ENCODE measurements at places on chromosomes 3 and 15.

GRCh38 chr3:129603991-129604749, 2.3 kb downstream of the PLXND1 start:
- DNase-seq = no peak

DNA sequence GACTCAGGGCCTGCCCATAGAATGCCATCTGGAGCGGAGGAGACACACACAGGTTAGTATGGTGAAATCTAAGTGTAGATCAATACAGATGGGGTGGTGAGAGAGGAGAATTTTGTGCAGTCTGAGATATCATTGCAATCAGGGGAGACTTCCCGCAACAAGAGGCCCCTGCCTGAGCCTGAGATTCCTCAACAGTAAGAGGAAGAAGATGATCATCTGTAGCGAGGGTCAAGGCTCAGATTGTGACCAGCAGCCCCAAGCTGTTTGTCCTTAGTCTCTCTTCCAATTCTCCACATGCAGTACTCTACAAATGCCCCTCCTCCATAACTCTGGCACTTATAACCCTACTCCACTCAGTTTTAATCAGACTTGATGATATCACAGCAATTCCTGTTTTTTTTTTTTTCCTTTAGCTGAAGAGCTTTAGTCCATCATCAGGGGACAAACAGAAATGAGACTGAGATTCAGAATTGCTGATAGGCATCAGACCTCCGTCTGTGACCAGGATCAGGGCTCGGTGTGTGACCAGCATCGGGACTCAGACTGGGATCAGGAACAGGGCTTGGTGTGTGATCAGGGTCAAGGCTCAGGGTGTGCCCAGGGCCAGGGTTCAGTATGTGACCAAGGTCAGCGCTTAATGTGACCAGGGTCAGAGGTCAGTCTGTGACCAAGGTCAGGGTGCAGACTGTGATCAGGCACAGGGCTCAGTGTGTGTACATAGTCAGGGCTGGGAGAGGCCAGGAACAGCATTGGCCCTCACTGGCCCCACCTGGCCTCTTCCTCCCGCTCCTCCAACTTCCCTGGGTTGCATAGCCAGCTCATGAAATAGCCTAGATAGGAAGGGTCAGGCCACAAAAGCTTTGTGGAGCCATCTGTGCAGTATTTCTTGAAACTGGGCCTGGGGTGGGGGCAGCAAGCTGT, 14.1 kb downstream of the LOXL1 start:
- DNase-seq = no peak

DNA sequence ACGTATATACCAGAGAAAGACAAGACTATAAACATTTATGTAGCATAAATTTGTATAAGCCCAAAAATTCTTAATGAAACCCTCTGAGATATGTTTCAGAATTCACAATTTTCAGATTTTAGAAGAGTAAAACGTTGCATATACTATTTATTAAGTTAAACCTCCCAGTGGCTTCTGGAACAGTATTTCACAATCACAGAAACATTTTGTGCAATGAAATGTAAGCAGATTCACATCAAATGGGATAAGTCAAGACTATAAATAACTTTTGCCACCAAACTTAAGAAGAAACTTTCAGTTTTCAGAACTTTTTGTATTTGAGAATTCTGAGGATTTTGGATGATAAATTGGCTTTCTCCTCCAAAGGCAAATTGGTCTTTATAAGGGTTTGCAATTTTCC, 9.2 kb downstream of the SLTM start:
- DNase-seq = no peak

- DNase-seq = no peak
Observed at GRCh38 chr3:117656391-117656790, 946.8 kb downstream of the TUSC7 start.

DNA sequence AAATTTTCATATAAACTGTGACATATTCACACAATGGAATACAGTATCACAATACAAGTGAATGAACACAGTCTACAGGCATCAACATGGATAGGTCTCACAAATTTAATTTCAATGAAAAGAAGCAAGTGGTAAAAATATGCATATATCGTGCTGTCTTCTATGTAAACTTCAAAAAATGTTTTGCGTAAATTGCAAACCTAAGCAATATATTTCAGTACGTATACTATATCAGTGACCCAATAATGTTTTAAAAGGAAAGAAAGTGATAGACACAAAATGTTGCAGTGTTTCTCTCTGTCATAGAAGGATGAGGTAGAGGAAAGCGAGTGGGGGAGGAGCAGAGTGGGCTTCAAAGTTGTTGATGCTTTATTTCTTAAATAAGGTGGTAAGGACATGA, 468.4 kb upstream of the CNTN3 start:
- DNase-seq = no peak

DNA sequence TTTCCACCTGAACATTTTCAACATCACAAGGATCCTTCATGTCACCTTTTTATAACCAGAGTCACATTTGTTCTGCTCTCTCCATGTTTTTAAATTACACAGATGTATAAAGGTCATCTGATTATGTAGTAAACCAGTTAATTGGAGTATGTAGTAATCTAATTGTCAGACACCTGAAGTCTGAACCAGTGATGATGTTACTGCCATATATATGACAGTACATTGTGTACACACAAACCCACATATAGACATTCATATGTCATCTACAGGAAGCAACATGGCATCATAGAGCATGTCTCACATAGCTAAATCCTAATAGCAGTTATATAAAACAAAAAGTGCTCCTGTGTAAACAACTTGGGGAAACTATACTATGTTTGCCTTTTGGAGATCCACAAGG, 95.9 kb upstream of the PRR23C start:
- no peak for DNase-seq

DNA sequence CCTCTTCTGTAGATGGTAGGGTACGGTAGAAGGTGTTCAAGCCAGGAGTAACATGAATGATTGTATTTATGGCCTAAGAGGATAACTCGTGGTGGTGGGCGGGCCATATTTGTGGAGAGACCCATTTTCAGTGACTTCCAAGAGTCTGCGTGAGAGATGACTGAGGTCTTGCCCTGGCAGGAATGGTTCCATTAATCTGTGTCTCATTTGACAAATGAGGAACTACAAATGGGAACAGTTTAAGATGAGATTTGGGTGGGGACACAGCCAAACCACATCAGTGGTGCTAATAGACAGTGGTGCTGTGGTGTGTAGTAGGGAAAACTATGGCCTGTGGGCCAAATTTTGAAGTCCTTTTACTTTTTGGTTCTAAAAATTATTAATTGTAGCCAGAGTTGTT, 47.1 kb downstream of the FLNB start:
- no peak for DNase-seq

- DNase-seq = no peak
Observed at GRCh38 chr3:106423321-106424225, 554.8 kb upstream of the CBLB start.

All from activated CD8-positive, alpha-beta memory T cell treated with anti-CD3 and anti-CD28 coated beads, Interleukin-2, amount 50 U/mL, for 4 hours (primary cell).